Brain (organoid and tissue), 16 donors: ENCODE measurements at places on chromosomes 4 and X.

DNA sequence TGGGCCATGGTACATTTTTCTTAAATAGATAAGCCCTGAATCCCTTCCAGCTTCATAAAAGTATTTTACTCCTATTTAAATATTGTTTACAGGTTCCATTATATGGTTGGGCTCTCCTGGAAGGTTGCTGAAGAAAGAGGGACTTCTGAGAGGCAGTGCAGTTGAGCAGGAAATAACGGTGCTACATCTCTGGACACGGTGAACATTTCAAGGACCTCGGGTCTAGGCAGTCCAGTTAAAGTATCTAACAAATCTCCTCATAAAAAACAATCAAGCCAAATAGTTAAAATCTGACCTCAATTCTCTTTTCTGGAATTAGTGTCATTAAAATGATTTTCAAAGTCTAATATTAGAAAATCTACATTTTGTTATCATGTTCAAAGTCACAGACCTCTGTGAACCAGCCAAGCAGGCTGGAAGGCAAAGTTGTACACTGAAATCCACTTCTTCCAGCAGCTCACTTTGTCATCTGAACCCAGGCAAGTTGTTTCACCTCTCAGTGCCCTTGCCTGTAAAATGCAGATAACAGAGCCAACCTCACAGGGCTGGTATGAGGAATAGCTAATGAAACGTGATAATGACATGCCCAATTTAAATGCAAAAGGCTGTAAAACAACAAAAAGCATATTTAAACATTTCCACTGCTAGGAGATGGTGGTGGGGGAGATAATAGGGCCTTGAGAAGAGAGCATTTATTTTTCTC is 267.0 kb upstream of the KLF3 start:
- no peak for DNase-seq

- no peak for DNase-seq
These were observed at the start of gene ARHGAP4 for GRCh38 chrX:153925739-153926551. TSS of gene ARHGAP4 (minus strand) at chrX:153926264. CDS start at chrX:153926202, 62 bp downstream.

DNA sequence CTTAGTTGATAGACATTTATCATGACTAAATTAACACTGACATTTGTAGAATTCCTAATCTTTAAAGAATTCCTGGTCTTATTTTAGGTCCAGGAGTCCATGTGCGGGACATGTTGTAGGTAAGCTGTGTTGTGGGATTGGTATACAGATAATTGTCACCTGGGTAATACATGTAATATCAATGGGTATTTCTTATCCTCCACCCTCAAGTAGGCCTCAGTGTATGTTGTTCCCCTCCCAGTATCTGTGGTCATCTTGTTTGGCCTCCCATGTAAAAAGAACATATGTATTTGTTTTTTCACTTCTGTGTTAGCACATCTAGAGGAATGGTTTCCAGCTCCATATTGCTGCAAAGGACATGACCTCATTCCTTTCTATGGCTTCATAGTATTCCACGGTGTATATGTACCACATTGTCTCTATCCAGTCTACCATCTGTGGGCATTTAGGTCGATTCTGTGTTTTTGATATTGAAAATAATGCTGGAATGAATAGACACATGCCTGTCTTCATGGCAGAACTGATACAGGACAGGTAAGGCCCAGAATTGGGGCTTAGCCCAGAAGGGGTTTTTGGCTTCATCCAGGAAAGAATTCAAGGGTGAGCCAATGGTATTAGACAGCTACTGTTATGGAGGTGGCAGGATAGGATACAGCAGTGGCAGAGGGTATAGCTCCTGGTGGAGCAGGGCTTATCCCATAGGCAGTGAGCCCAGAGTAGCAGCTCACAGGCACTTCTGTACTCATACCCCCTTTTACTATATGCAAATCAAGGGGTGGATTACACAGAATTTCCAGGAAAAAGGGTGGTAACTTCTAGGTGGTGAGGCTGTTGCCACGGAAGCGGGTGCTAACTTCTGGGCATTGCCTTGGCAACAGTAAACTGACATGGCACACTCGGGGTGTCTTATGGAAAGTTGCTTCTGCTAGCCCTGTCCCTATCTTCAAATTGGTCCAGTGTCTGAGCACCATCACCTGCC is 66.1 kb upstream of the WDR1 start:
- no peak for DNase-seq

DNA sequence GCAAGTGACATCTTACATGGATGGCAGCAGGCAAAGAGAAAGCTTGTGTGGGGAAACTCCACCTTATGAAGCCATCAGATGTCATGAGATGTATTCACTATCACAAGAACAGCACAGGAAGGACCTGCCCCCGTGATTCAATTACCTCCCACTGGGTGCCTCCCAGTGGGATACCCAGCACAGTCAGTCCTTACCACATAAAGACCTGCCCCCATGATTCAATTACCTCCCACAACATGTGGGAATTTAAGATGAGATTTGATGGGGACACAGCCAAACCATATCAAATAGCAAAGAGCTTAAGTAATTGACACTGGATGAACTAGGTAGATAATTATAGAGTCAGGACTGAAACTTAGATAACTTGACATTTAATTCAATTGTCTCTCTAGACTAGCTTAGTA is 85.6 kb downstream of the SLIT2 start:
- no peak for DNase-seq

DNA sequence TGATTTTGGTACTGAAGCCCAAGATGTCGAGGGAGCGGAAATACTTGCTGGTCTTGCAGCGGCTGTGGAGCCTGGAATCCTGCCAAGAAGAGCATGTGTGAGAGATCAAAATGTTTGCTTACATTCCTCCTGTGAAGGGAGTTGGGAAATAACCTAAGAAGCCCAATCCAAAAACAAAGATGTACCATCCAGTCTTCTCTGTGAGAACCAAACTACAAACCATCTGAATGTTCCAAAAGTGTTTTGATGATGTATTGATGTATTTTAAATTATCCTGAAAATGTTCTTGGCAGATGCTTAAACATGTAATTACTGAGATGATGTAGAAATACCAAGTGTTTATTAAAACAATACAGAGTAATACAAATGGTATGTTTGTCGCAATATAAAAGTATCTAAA is 10.1 kb upstream of the ADH1A start:
- DNase-seq = peak; percentile 76

DNA sequence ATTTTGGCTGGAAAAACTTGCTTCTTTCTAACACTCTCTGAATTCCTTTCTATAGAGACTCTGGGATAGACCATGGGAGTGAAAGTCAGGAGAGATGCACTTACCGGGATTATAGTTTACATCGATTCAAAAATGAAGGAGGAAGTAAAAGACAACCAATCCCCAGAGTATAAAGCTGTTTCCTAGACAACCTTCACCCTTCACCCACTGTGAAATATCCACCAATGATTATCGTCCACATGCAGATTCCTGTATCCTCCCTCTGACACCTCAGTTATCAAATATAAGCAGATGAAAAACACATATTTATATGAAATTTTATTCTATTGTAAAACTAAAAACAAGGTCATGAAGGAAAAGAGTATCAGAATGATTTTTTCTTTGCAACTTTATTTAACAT is 258.8 kb upstream of the GK2 start:
- DNase-seq = no peak

DNA sequence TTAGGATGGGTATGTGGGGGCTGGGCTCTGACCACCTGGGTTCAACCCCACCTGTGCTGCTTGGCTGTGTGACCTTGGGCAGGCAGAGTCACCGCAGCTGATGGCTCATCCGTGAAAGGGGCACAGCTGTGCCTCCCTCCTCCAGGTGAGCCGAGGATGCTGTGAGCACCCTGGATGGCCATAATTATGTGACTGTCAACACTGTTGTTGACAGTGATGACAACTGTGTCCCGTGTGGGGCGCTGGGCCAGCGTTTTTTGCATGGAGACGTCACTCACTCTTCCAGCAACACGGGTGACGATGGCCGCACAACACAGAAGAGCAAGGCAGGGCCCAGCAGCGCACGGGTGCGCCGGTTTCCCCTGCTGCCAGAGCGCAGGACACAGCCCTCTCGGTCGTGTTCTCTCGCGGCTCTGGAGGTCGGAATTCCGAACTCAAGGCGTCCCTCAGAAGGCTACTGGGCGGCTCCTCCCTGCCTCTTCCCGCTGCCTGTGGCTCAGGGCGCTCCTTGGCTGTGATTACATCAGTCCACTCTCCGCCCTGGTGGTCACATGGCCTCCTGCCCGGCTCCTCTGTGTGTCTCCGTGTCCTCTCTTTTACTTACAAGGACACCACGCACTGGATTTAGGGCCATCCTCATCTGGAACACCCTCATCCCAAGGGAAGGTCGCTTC is 1.3 kb downstream of the SH3TC1 start:
- no peak for DNase-seq

- DNase-seq = no peak
These were observed 20.6 kb downstream of the SH3D19 start for GRCh38 chr4:151304755-151305154.

GRCh38 chr4:5446595-5447226 is 261.6 kb downstream of the EVC2 start:
- peak; percentile 82 for DNase-seq

DNA sequence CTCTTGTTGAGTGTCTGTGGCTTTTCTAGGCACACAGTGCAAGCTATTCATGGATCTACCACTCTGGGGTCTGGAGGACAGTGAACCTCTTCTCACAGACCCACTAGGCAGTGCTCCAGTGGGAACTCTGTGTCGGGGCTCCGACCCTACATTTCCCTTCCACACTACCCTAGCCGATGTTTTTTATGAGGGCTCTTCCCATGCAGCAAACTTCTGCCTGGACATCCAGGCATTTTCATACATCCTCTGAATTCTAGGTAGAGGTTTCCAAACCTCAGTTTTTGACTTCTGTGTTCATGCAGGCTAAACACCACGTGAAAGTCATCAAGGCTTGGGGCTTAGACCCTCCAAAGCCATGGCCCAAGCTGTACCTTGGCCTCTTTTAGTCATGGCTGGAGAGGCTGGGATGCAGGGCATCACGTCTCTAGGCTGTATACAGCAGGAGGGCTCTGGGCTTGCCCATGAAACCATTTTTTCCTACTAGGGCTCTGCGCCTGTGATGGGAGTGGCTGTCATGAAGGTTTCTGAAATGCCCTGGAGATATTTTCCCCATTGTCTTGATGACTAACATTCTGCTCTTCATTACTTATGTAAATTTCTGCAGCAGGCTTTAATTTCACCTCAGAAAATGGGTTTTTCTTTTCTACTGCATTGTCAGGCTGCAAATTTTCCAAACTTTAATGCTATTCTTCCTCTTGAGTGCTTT is 249.8 kb upstream of the CPEB2 start:
- DNase-seq = no peak

- DNase-seq = no peak
These were observed 37.8 kb downstream of the NELFA start for GRCh38 chr4:1970926-1971325.

DNA sequence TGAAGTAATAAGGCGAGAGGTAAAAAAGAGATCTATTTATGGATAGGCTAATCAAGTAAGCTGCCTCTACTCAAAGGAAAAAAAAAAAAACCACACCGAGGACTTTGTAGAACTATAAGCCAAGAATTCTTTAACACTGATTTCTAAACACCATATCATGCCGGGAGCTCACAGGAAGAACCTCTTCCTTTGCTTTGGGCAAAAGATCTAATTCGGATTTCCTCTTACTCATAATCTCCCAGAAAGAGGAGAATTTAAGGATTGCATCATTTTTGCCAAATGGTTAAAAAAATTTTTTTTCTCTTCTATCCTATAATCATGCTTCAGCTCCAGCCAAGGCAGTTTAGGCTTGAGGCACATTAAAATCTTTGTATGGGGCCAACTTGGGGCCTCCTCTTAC is 95.5 kb downstream of the ZNF827 start:
- no peak for DNase-seq

GRCh38 chrX:80812176-80812575 is 2.5 kb upstream of the BRWD3 start:
- DNase-seq = no peak

DNA sequence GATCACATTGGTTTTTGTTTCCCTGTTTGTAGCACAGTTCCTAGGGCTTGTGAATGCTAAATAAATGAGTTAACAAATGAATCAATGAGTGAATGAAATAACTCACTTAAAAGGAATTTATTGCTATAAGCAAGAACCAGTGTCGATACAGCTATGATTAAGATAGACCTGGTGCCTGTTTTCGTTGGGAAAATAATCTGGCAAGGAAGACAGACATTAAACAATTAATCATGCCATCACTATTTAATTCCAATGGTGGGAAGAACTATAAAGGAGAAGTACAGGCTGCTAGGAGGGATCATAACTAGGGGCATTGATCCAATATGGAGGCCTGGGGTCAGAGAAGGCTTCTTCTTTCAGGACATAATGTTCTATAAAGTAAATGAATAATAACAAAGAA is 4.5 kb upstream of the CBR4 start:
- DNase-seq = no peak

GRCh38 chr4:187811591-187811990 is 184.0 kb upstream of the ZFP42 start:
- no peak for DNase-seq

GRCh38 chrX:80803495-80803894 is 6.2 kb downstream of the BRWD3 start:
- no peak for DNase-seq

DNA sequence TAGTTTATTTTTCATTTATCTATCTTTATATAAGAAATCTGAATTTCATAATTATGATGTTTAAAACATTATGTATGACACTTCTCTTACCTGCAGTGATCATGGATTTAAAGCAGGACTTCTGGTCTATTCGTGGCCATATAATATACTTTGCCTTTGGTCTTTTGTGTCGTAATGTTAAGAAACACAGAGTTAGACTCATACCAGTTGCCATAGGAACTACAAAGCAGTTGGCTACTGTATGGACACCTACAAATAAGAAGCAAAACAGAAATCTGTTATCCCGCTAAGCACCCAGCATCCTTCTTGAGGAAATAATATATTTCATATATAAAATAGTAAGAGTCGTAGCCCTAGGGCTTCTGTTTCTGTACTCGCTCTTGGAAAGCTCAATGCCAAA is 4.3 kb downstream of the SEPSECS start:
- DNase-seq = no peak

DNA sequence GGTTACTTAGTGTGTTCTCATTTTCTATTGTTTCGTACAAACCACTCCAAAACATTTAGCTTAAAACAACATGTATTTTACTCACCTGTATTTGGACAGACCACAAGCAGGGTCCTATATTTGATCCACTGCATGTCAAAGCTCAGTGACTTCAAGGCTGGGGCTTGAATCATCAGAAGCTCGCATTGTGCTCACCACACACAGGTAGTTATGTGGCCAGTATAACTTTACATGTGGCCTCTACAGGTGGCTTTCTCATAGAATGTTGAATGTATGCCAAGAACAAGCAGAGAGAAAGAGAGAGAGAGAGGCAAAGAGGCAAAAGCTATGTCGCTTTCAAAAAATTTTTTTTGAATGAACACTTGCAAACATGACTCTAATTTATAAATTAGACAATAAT is 107.6 kb downstream of the QRFPR start:
- DNase-seq = no peak

DNA sequence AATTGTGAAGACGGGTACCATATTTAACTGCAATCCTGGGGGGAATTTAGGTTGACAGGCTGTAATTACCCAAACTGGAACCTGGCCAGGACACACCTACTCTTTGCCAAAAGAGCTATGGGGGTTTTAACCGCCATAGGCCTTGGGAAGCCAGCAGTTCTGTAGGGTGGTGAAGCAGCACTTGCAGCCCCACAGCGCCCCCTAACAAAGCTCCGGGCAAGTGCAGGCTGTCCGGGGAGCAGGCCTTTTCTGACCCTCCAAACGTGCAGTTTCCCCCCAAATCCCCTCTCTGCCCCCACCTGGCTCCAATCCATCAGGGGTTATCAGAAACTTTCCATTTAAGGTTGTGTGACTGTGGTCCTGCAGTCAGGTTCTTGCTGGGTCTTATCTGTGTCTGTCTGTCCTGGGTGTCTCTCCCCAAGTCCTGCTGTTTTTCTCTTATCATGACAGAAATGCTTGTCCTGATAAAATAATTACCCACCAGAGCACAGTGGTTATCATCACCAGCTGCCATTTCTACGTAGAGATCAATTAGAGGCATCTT is 350.9 kb downstream of the MID1IP1 start:
- peak; percentile 69 for DNase-seq
